Upper lobe of left lung (tissue), 6 donors: ENCODE measurements at places on chromosomes 2 and 18. TPM values are rescaled to one million over a fixed set of nuclear protein-coding genes. Genes with fewer than 3 reads are reported as not detected.

The SOS1 gene
- 23.2 TPM for total RNA-seq

The FAM228B gene
- 20.7 TPM for total RNA-seq

The MC5R gene
- total RNA-seq, result not detected

The RAPGEF4 gene
- total RNA-seq, result 12.7 TPM

The UGT1A1 gene
- total RNA-seq, result 0.15 TPM

GRCh38 chr2:197251576-197251975 is 59.0 kb downstream of the ANKRD44 start:
- H3K36me3 ChIP-seq, result no peaks in the 10 kb centered on the region
- H3K27me3 ChIP-seq, result no peaks in the 10 kb centered on the region
- DNase-seq, result no peak

DNA sequence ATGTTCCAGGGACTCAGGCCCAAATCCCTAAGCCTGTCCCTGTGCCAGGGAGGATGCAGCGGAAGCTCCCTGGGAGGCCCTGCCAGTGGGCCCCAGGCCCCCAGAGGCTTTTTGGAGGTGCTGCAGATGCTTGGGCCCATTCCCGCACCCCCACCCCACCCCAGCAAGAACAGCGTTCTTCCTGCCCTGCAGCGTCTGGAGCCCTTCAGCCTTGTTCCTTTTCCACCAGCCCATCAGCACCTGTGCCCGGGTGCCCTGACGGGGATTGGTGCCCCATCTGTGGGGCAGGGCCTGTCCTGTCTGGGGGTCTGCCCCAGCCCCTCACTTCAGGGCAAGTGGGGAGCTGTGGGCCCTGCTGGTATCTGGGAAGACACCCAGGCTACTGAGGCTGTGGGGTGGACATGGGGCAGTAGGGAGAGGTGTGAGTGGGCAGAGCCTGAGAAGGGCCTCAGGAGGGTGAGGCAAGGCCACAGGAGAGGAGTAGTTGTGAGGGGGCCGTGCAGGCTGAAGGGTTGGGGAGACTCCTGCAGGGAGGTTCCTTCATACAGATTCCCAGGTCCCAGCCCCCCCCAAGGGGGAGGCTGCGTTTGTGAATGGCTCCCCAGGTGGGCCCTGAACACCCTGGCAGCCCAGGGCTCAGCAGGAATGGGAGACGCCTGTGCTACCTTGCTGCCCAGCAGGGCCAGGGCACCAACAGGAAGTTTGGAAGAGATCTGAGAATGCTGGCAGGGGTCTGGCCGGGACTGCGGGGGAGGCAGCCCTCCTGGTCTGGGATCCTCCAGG is 2.4 kb downstream of the RNPEPL1 start:
- peak; percentile 57 for DNase-seq
- peaks cover 6% of the 10 kb centered on the region for H3K36me3 ChIP-seq
- H3K27me3 ChIP-seq, result no peaks in the 10 kb centered on the region
- peak overlapping the region; percentile 91 for H3K4me3 ChIP-seq
- H3K27ac ChIP-seq, result no peak overlapping the region
- H3K4me1 ChIP-seq, result peaks cover 47% of the 10 kb centered on the region
